Subcutaneous preadipocyte (primary cell): ENCODE measurements at places on chromosomes 1 and 21. TPM values are rescaled to one million over a fixed set of nuclear protein-coding genes. Genes with fewer than 3 reads are reported as not detected.

FOXD2 gene
- under 0.01 and 0.20 TPM in 2 replicates for total RNA-seq

ATP6V0B gene
- 70.5 and 84.3 TPM in 2 replicates for total RNA-seq

MAP3K7CL gene
- 9.2 and 9.6 TPM in 2 replicates for total RNA-seq

RPTN gene
- not detected in 2 replicates for total RNA-seq

CD84 gene
- total RNA-seq, result under 0.01 TPM in 1 of 2 replicates, not detected in the other

ATP6V1G3 gene
- not detected in 2 replicates for total RNA-seq

CHD5 gene
- total RNA-seq, result under 0.01 TPM in 2 replicates

S100A4 gene
- total RNA-seq, result 432 and 695 TPM in 2 replicates

TEKT2 gene
- not detected in 2 replicates for total RNA-seq

PODN gene
- 0.78 and 5.1 TPM in 2 replicates for total RNA-seq
